Stimulated activated CD8-positive, alpha-beta memory T cell treated with anti-CD3 and anti-CD28 coated beads, Interleukin-12 subunit alpha, Interleukin-12 subunit beta, amount 100 ng/mL, for 1 hour (primary cell): ENCODE measurements at places on chromosomes 5 and 9.
A peak's percentile ranks its signal among the peaks of the same experiment; 100 is the strongest.

- no peak for DNase-seq
Measured at GRCh38 chr5:173495225-173495904, 121.1 kb downstream of the BOD1 start.

DNA sequence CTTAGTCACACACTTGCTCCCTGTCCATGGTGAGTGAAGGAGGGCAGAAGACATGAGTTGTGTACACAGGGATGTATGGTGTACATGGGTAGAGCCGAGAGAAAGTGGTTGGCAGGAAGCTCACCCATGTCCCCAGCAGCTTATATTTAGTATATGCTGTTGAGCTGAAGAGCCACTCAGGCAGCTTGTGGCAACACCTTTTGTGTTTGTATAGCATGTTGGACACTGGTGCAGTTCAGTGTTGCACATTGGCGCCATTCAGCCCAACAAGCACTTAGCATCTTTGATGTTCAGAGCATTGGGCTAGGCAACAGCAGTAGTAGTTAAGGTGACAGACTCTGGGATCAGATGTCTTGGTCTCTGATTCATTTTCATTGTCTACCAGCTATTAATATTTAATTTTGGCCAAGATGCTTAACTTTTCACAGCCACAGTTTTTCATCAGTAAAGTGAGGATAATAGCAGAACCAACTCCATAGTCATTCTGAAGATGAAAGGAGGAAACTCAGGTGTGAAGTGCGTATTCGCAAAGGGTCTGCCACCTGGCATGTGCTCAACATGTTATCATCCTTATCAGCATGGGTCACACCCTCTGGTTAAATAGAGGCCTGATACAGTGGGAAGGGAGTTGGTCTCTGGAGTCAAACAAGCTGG, 184.8 kb downstream of the NR3C1 start:
- DNase-seq: no peak

- no peak for DNase-seq
Measured at GRCh38 chr5:103908336-103909080, 345.9 kb upstream of the NUDT12 start.

- DNase-seq: no peak
Measured at GRCh38 chr9:128114326-128115186, 13.0 kb downstream of the PTGES2 start.

- DNase-seq: no peak
Measured at GRCh38 chr9:108125625-108126024, 636.1 kb upstream of the KLF4 start.

- DNase-seq: no peak
Measured at GRCh38 chr9:72925126-72925789, 27.6 kb downstream of the ALDH1A1 start.

DNA sequence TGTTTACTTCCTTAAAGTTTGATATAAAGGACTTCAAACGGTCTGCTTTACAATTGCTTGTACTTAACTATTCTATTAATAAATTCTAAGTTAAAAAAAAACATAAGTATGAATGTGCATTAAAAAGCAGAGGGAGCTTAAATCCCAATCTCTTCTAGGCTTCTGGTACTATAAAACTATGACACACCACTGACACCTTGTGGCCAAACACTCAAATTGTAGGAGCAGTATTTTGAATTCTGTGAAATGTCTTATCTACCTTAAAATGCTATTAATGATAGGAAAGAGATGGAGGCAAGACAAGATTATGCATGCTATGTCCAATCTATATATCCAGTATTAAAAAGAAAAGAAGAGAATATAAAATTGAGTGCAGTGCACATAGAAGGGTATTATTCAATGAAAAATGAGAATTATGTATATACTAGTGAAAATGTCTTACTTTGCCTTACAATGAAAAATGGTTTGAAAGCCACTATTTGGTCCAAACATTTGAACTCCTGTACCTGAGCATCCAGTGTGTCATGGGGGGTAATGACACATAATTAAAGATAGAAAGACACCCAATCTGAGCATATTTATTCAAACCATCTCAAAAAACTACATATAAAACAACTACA, 87.6 kb downstream of the ERP44 start:
- peak; percentile 12 for DNase-seq

DNA sequence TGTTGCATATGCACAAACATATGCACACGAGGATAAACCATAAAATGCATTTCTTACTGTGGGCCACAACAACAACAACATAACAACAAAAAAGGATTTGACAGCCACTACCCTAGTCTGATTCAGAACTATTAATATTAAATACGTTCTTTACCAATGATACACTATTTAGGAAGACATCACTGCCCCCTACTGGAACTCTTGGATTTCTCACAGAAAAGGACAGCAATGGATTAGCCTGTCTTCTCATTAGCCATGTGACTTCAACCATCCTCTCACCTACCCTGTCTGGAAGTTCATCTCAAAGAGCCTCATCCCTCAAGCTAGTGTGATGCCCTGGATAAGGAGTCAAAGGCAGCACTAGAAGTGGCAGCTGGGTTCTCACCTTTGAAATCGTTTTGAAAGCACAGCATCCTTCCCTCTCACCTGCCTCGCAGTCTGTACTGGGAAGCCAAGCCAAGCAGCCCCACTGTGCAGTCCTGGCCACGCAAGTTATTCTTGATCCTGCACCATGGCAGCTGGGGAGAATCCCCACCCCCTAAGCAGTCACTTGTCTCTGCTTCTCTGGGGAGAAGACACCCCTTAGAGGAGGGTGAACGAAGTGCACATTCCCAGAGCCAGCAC, 64.6 kb downstream of the SH3TC2 start:
- no peak for DNase-seq

GRCh38 chr9:110926828-110927487, 111.3 kb downstream of the LPAR1 start:
- DNase-seq: no peak

- no peak for DNase-seq
Measured at GRCh38 chr5:149154650-149155049, 13.4 kb downstream of the ABLIM3 start.

DNA sequence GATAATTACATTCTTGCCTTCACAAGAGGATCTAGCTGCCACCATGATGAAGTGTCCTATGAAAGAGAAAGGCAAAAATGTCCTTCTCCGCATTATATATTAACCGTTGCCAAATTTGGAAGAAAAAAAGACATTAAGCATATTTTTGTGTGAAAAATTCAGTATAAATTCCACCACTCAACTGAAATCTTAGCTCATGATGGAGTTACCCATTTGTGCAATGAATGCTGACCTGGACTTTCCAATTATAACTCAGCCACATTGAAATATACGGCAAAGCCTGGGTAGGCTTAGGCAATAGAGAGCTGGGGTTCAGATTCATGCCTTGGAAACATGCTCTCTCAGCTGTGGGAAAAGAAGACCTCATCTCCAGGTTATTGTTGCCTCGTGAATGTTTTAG, 71.3 kb upstream of the VCAN start:
- DNase-seq: no peak

DNA sequence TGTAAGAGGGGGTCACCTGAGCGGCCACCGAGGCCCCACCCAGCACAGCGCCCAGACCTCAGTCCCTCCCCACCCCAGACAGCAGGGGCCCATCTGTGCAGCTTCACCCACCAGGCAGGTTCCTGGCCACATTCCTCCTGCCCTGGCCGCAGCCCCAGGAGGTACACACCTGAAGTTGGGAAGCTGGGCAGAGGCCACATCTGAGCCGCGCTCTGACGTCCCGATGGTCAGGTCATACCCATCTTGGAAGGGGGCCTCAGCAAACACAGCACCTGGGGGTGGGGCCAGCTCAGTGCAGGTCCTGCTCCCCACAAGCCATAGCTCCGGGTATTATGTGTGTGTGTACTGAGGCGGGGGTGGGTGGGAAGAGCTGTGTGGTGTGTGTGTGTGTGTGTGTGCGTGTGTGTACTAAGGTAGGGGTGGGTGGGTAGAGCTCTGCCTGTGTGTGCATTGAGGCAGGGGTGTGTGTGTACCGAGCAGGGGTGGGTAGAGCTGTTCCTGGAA, 5.6 kb downstream of the SPOUT1 start:
- DNase-seq: no peak

GRCh38 chr9:105154723-105155191, 89.7 kb upstream of the SLC44A1 start:
- DNase-seq: no peak

- DNase-seq: no peak
Measured at GRCh38 chr9:84775056-84775643, 105.6 kb downstream of the NTRK2 start.

GRCh38 chr5:58012102-58012501, 447.8 kb downstream of the PLK2 start:
- no peak for DNase-seq

- no peak for DNase-seq
Measured at GRCh38 chr5:157951673-157952373, 92.9 kb upstream of the CLINT1 start.
